A172 (cell line): ENCODE measurements at places on chromosomes 2 and 18. TPM values are rescaled to one million over a fixed set of nuclear protein-coding genes. Genes with fewer than 3 reads are reported as not detected.

The HNMT gene
- 22.6 and 32.8 TPM in 2 replicates for total RNA-seq

The IGFBP5 gene
- total RNA-seq: 4.2 and 4.4 TPM in 2 replicates

The IL36G gene
- not detected in 2 replicates for total RNA-seq

The CHST9 gene
- total RNA-seq: not detected in 2 replicates

The GAL3ST2 gene
- total RNA-seq: not detected in 2 replicates

The GPR45 gene
- not detected in 2 replicates for total RNA-seq

The INHBB gene
- total RNA-seq: 0.16 and 0.17 TPM in 2 replicates

The GALR1 gene
- total RNA-seq: not detected in 2 replicates

The VWC2L gene
- total RNA-seq: not detected in 2 replicates

The RGPD8 gene
- total RNA-seq: 3.6 and 4.3 TPM in 2 replicates

The DPP4 gene
- 0.03 and 1.2 TPM in 2 replicates for total RNA-seq

The GKN1 gene
- not detected in 2 replicates for total RNA-seq

The LIMS3 gene
- total RNA-seq: 1.4 and 2.9 TPM in 2 replicates

The IL37 gene
- total RNA-seq: not detected in 2 replicates

The LONRF2 gene
- total RNA-seq: 5.0 and 6.0 TPM in 2 replicates

The POTEJ gene
- not detected in 2 replicates for total RNA-seq

The SLC35F5 gene
- 82.8 and 90.9 TPM in 2 replicates for total RNA-seq

The SIX3 gene
- total RNA-seq: not detected in 2 replicates

The NOSTRIN gene
- 1.6 TPM in 1 of 2 replicates, not detected in the other for total RNA-seq

The DOCK10 gene
- 22.7 and 37.5 TPM in 2 replicates for total RNA-seq

The BMP10 gene
- total RNA-seq: 0.46 TPM in 1 of 2 replicates, not detected in the other

The PRR30 gene
- total RNA-seq: not detected in 2 replicates

The ACVR1C gene
- total RNA-seq: not detected in 2 replicates

The SCN2A gene
- 0.17 and 0.19 TPM in 2 replicates for total RNA-seq

The ACMSD gene
- total RNA-seq: not detected in 2 replicates

The CROCC2 gene
- total RNA-seq: 0.02 TPM in 1 of 2 replicates, not detected in the other

The KIAA2012 gene
- total RNA-seq: not detected in 2 replicates

The LHCGR gene
- total RNA-seq: not detected in 2 replicates

The SLC30A3 gene
- 3.2 and 6.5 TPM in 2 replicates for total RNA-seq

The LAMA1 gene
- total RNA-seq: 4.4 and 7.2 TPM in 2 replicates

The ABCG8 gene
- not detected in 2 replicates for total RNA-seq

The FAM228A gene
- not detected in 2 replicates for total RNA-seq

The NEDD4L gene
- 8.1 and 16.8 TPM in 2 replicates for total RNA-seq

The CREG2 gene
- 0.62 and 0.69 TPM in 2 replicates for total RNA-seq

The TANK gene
- total RNA-seq: 74.0 and 74.5 TPM in 2 replicates

The RAB10 gene
- total RNA-seq: 148 and 268 TPM in 2 replicates

The MRO gene
- 0.03 TPM in 1 of 2 replicates, not detected in the other for total RNA-seq

The UGT1A4 gene
- total RNA-seq: not detected in 2 replicates

The C1QL2 gene
- not detected in 2 replicates for total RNA-seq

The CSRNP3 gene
- total RNA-seq: 2.8 and 4.0 TPM in 2 replicates

The HYCC2 gene
- total RNA-seq: 8.6 and 22.8 TPM in 2 replicates
